Stomach (tissue), 19 donors: ENCODE measurements at places on chromosomes 2 and 18. TPM values are rescaled to one million over a fixed set of nuclear protein-coding genes. Genes with fewer than 3 reads are reported as not detected.

GRCh38 chr2:85502720-85503119 lies 36.2 kb upstream of the MAT2A start:
- no peaks in the 10 kb centered on the region for H3K36me3 ChIP-seq
- DNase-seq: no peak
- no peaks in the 10 kb centered on the region for H3K27me3 ChIP-seq
- no peak overlapping the region for H3K4me3 ChIP-seq
- H3K27ac ChIP-seq: peak overlapping the region; percentile 72
- peaks cover 19% of the 10 kb centered on the region for H3K4me1 ChIP-seq

- H3K36me3 ChIP-seq: no peaks in the 10 kb centered on the region
- no peaks in the 10 kb centered on the region for H3K27me3 ChIP-seq
- DNase-seq: no peak
- no peak overlapping the region for H3K4me3 ChIP-seq
- H3K27ac ChIP-seq: no peak overlapping the region
Measured at GRCh38 chr2:120814352-120814751, 78.7 kb downstream of the GLI2 start.

- no peaks in the 10 kb centered on the region for H3K27me3 ChIP-seq
- H3K4me1 ChIP-seq: peaks cover 18% of the 10 kb centered on the region
- DNase-seq: no peak
- H3K27ac ChIP-seq: no peak overlapping the region
Measured at GRCh38 chr2:147026664-147027295, 818.0 kb upstream of the ACVR2A start.

GRCh38 chr2:213696442-213696841 lies 412.2 kb downstream of the SPAG16 start:
- H3K27me3 ChIP-seq: no peaks in the 10 kb centered on the region
- no peak overlapping the region for H3K27ac ChIP-seq
- no peaks in the 10 kb centered on the region for H3K4me1 ChIP-seq
- no peak overlapping the region for H3K4me3 ChIP-seq
- DNase-seq: no peak

GRCh38 chr2:120287183-120288015 lies 34.7 kb downstream of the RALB start:
- no peak for DNase-seq
- peak overlapping the region; percentile 38 for H3K27ac ChIP-seq
- H3K4me1 ChIP-seq: no peaks in the 10 kb centered on the region
- peaks cover 49% of the 10 kb centered on the region for H3K36me3 ChIP-seq
- H3K4me3 ChIP-seq: no peak overlapping the region

DNA sequence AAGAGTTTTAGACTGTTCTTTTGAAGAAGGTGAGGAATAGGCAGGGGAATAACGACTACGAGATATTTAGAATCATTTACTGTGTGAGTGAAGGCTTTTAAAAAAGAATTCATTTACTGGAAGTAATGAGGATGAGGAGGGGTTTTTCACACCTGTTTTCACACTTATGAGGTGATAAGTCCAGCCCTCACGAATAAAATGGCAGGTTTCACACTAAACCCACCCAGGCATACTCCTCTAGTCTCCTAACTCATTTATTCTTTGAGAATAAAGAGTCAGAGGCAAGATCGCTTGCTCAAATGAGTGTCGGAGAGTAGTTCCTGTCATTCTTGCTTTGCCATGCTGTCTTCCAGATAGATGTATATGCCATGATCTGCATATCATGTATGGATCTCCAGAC lies 79.0 kb upstream of the ZEB2 start:
- DNase-seq: no peak
- no peak overlapping the region for H3K27ac ChIP-seq
- H3K36me3 ChIP-seq: no peaks in the 10 kb centered on the region
- no peaks in the 10 kb centered on the region for H3K27me3 ChIP-seq
- H3K4me3 ChIP-seq: no peak overlapping the region
- H3K4me1 ChIP-seq: peaks cover 10% of the 10 kb centered on the region

DNA sequence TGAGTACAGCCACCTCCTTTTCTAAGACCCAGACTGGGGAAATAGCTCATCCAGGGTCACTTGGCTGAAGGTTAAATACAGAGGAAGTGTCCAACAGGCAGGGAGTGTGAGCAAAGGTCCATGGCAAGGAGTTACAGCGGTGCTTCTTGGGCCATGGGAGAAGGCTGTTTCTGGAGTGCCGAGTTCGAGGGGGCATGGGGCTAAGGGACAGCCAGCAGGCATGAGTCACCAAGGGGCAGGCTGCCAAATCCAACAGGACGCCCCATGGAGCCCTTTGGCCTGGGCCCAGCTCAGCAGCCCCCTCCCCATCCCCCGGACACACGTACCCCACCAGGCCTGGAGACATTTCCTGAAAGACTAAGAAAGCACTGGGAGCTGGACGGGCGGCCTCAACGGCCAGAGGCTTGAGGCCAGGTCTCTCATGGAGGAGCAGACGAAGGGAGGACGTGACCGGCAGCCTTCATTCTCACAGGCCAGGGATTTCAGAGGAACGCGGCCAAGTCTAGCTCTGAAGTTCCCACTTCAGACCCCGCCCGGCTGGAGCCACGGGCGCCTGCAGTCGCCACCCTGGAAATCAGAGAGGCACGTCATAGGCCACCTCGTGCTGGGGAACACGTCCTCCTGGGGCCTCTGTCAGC lies 160.4 kb downstream of the SMAD7 start:
- DNase-seq: peak; percentile 71
- peaks cover 6% of the 10 kb centered on the region for H3K36me3 ChIP-seq
- peak overlapping the region; percentile 23 for H3K27ac ChIP-seq
- no peak overlapping the region for H3K4me3 ChIP-seq

DNA sequence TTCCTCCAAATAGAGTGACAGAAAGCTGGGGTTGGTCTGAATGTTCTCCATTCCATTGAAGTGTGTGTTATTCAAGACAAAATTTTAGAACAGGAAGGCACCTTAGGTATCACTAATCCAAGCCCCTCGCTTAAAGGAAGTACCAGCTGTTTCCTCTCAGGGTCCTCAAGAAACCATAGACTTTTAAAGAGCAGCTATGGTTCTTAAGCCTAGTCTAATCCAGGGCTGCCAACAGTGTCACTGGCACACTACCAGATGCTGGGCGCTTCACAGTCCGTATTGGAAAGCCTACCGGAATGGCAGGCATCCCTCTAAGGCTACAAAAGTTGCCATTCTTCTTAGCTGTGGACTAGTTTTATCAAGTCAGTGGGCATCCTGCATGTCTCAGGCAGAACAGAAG lies 1.9 kb downstream of the NEMP2 start:
- no peak overlapping the region for H3K27ac ChIP-seq
- no peaks in the 10 kb centered on the region for H3K27me3 ChIP-seq
- DNase-seq: no peak
- peaks cover 16% of the 10 kb centered on the region for H3K4me1 ChIP-seq
- no peak overlapping the region for H3K4me3 ChIP-seq

DNA sequence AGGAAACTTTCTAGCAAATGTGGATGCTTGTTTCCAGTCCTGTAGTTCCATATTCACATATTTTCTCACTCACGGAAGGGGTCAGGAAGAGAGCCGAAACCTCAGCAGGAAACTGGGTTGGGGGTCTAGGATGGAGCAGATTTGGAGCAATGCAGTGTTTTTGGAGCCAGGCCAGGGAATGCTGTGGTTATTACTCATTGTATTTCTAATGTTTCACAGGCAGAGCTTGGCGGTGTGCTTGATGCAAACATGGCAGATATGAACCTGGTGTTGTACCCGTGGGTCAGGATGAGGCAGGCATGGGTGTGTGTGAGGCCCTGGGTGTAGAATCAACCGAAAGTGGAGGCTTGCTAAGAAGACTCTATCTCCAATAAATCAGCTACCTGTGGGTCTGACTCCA lies 34.6 kb upstream of the ACKR3 start:
- peak; percentile 57 for DNase-seq
- no peaks in the 10 kb centered on the region for H3K36me3 ChIP-seq
- no peaks in the 10 kb centered on the region for H3K27me3 ChIP-seq
- H3K4me1 ChIP-seq: peaks cover 16% of the 10 kb centered on the region
- no peak overlapping the region for H3K27ac ChIP-seq

DNA sequence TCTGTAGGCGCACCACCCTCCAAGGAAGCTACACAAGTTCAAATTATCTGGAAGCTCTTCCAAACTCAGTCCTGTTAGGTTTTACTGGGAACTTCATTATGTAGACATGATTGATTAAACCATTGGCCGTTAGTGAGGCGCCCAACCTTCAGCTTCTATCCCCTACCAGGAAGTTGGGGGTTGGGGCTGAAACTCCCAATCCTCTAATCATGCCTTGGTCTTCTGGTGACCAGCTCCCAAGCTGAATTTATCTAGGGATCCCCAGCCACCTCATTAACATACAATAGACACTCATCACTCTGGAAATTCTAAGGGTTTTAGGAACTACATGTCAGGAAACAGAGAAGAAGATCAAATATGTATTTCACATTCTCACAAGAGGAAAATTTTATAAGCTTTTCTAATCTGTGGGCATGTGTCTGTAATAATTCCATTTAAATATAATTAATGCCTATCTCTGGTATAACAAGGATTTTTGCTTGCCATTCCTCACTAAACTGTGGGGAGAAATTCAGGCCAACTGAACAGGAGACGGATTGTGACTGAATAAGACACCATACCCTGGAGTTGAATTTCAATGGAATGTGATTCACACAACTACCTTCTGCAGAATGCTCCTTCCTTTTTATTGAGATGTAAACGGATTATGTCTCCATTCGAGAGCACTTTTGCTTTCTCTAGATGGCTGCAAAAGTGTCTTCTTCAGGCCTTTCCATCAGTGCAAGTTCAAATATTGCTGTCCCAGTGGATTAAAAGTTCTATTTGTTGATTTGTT lies 328.6 kb downstream of the LRRTM1 start:
- no peaks in the 10 kb centered on the region for H3K36me3 ChIP-seq
- no peaks in the 10 kb centered on the region for H3K27me3 ChIP-seq
- DNase-seq: no peak

DNA sequence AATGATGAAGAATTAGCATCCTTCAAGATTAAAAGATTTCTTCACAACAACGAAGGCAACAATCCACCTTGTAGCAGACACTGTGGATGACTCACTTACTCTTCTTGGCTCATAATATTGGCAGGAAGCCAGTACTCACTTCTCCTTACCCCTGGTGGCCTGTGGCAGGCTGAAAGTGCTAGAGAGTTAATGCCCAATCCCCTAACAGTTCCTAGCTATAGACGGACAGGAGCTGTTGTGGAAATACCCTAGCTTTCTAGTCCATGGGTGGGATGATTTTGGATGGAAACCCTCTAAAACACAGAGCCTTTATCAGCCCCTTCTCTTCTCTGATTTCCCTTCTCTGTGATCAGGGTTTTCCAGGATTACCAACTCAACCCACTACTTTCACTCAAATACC lies 128.6 kb upstream of the NYAP2 start:
- H3K4me1 ChIP-seq: no peaks in the 10 kb centered on the region
- H3K4me3 ChIP-seq: no peak overlapping the region
- no peak overlapping the region for H3K27ac ChIP-seq

DNA sequence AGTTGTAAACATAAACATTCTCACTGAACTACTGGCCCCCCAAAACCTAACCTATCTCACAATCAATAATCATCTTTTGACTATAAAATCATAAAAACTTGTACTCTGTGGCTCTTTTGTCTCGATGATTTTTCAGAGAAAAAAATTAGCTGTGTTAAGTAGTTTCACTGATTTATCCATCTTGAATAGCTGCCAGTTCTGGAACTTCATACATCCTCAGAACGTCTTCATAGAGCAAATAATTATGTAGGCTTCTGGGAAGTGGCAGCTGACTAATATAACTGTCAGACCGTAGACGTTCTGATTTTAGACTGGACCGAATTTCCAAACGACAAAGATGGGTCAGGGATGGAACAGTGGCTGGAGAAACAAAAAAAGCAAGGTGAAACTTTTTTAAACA lies 97.3 kb upstream of the CHAC2 start:
- peaks cover 14% of the 10 kb centered on the region for H3K36me3 ChIP-seq
- no peaks in the 10 kb centered on the region for H3K27me3 ChIP-seq
- H3K27ac ChIP-seq: no peak overlapping the region
- H3K4me1 ChIP-seq: no peaks in the 10 kb centered on the region
- DNase-seq: peak; percentile 34

GRCh38 chr2:226903179-226903578 lies 67.3 kb downstream of the RHBDD1 start:
- no peak for DNase-seq
- H3K4me1 ChIP-seq: no peaks in the 10 kb centered on the region
- no peak overlapping the region for H3K27ac ChIP-seq
- H3K27me3 ChIP-seq: no peaks in the 10 kb centered on the region
- H3K36me3 ChIP-seq: peaks cover 22% of the 10 kb centered on the region
- H3K4me3 ChIP-seq: no peak overlapping the region

DNA sequence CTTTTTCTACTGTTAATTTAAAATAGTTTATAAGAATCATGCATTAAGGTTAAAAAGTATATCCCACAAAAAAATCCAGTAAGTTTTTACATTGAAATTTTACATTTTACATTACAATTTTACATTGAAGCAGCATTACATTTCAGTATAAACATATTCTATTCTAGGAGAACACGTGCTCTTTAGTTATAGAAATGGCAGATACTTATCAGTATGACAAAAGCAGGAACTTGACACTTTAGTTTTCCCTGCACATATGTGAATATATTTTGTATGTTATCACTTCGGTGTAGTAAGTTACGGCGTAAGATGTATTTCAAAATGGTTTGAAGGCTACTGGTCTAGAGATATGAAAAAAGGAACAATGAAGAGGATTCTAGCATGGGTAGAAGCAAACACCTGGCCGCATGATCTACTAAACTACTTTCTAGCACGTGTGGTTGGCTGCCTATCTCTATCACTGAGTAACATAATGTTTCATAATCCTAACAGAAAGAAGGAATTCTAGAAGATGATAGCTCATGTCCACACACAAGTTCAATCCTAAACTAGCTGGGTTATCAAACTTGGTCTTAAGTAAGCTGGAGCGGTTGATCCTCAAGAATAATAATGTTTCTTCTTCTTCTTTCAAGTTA lies 5.4 kb downstream of the IMMT start:
- DNase-seq: no peak
- no peaks in the 10 kb centered on the region for H3K36me3 ChIP-seq
- H3K27ac ChIP-seq: no peak overlapping the region
- H3K4me3 ChIP-seq: no peak overlapping the region
- peaks cover 94% of the 10 kb centered on the region for H3K4me1 ChIP-seq

DNA sequence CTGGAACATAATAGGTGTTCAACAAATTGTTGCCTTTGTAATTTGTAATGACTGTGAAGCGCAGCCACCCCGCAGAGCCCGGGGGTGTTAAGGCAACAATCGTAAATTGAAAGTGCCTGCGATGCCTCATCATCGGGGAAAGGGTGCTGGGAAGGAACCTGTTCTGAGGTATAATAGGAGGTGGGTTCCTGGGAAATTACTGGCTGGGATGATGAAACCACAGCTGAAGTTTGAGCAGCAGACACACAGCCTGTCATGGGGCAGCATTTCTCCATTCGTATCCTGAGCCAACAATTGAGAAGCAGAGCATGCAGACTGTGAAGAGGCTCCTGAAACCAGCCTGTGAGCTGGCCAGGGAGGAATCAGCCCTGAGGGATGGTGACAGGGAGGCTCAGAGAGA lies 404.0 kb upstream of the MYT1L start:
- H3K27me3 ChIP-seq: peaks cover 18% of the 10 kb centered on the region
- DNase-seq: no peak
- no peak overlapping the region for H3K4me3 ChIP-seq
- no peaks in the 10 kb centered on the region for H3K4me1 ChIP-seq
- H3K27ac ChIP-seq: no peak overlapping the region

The NEURL3 gene
- 12.7 TPM for total RNA-seq

The CCDC178 gene
- total RNA-seq: 1.1 TPM

The FIGN gene
- 6.6 TPM for total RNA-seq

The G6PC2 gene
- not detected for total RNA-seq

The GKN2 gene
- total RNA-seq: 16.5 TPM

The QPCT gene
- total RNA-seq: 4.8 TPM

The IL37 gene
- not detected for total RNA-seq

The ITPRIPL1 gene
- not detected for total RNA-seq

The DLX1 gene
- not detected for total RNA-seq

The LIMS3 gene
- total RNA-seq: not detected

The LRRC30 gene
- total RNA-seq: not detected
